Thoracic aorta (tissue), 2 donors: ENCODE measurements at places on chromosomes 6 and 20.

DNA sequence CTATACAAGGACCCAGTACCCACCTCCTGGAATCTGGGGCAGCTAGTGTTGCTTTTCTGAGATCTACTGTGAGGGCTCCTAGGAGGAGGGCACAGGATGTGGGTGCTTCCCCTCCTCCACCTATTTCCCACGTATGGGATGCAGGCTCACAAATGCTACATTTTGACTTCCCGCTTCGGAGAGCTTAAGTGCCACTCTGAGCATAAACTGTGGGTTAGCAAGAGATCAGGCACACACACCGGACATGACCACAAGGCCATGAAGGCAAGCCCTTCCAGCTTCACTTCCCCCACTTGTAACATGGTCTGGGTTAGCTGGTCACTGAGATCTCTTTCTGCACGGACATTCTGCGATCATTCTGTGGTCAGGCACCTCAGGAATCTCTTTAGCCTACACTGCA is 15.7 kb upstream of the TGM3 start:
- no peak for DNase-seq

DNA sequence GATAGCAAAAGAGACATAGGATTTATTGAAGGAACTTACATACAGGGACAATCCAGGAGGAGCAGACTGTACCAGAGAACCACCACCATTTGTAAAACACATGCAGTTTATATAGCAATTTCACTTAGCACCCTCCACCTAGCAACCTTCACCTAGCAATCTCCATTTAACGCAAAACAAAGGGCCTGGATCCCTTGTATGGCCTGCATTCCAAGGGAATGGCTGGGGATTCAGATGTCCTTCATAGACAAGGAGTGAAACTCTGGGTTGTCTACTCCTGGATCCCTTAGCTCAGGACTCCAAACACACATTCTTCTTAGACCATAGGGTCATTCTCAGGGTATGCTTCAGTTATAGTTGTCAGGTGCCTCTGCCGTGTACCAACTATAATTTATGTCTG is 1324.9 kb downstream of the HACE1 start:
- DNase-seq = no peak

DNA sequence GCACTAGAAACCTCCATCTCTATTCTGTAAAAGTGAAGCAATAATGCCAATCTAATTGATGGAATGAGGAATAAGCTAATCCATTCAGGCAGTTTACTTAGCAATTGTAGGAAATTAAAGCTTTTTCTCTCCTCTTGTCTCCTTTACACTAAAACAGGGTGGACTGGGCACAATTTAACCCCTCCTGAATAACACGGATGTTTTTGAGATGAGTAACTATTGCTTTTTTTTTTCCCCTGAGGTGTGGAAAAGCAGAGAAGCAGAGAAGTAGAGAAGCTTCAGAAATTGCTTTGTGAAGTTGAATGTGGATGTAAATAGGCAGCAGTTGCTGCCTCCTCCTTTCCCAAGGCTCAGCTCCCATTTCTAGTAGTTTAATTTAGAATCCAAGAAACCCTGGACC is 40.0 kb upstream of the GCNT2 start:
- no peak for DNase-seq

DNA sequence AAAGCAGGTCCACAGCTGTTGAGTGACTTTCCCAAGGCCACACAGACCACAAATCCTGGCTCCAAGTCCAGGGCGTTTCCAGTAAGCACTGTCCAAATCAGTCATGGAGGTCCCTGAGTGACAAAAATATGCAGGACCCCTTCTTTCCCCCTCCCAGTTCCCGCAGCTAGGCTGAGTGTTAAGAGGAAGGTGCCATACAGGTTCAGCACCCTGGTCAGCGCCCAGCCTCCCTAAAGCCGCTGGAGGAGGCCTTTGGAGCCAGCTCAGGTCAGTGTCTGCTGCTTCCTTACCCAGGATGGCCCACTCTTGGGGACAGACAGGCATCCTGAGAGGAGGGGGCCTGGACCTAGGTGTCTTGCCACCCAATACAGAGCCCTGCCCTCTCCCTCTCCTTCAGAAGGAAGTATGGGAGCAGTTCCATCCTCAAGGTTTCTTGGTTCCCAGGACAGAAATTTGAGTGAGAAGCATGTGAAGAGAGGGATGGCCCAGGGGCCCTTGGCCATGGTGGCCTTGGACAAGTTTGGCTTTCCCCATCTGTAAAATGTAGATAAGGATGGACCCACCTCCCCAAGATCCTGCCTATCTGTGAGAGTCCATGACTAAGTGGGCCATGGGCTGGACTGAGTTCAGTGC is 13.2 kb downstream of the TMEM74B start:
- DNase-seq = no peak

- no peak for DNase-seq
These were observed 293.5 kb downstream of the CDKAL1 start for GRCh38 chr6:20827798-20828197.

DNA sequence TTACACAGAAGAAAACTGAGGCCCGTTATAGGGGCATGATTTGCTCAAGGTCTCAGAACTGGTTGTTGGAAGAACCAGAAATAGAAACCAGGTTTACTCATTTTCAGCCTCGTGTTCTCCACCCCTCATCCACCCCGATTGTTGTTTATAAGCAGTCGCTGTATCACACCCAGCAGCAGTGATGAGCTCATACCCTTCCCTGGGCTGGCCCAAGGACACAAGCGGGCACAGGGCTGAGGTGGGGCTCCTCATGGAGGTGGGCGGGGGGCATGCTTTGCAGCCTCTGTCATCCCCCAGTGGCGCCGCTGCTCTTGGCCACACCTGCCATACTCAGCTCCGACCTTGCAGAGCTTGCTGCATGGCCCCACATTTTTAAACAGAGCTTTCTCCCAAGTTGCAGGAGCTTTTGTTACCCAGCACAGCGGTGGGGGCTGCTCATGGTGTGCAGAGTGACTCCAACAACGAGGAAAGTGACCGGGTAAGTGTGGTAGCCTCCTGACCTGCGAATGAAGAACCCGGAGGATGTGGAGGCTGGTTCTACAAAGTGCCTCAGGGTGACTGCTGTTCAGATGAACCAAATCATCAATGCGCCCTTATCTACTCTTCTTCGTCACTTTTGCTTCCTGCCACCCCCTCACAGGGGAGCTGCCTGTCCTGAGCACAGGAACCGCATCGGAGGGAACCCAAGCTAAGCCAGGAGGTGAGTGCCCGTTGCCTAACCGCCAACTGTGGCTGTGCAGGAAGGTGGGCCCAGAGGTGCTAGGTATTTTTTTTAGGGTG is 43.6 kb upstream of the NKX2-2 start:
- DNase-seq = no peak

DNA sequence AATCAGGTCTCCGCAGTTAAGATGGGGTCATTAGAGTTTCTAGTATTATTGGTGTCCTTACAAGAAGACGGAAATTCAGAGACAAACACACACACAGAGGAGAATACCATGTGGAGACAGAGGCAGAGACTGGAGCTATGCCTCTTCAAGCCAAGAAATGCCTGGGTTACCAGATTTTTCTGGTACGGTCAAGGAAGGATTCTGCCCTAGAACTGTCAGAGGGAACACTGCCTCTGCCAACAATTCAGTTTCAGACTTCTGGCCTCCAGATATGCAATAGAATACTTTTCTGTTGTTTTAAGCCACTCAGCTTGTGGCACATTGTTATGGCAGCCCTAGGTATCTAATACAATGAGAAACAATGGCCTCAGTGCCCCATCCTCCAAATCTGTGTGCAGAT is 18.9 kb downstream of the TRMT6 start:
- no peak for DNase-seq

- no peak for DNase-seq
These were observed 384.3 kb downstream of the CD83 start for GRCh38 chr6:14501914-14502313.

- DNase-seq = no peak
These were observed 17.9 kb upstream of the CHMP4B start for GRCh38 chr20:33793011-33793931.

DNA sequence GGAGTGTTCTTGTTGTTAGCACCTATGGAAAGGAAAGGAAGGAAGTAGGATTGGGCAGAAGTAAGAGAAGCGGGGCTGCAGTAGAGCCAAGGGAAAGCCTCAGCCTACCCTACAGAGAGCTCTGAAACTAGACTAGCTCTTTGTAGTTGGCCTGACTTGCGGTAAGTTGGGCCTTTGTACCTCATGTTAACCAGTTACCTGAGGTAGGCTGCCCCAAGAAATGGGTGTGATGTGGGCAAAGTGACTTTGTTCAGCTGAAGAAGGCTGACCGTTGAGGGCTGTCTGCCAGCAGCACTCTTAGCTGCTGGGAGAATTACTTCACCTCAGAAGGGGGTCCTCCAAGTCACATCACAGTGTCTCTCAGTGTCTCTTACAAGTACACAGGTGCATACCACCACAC is 54.9 kb upstream of the FAM184A start:
- DNase-seq = no peak

DNA sequence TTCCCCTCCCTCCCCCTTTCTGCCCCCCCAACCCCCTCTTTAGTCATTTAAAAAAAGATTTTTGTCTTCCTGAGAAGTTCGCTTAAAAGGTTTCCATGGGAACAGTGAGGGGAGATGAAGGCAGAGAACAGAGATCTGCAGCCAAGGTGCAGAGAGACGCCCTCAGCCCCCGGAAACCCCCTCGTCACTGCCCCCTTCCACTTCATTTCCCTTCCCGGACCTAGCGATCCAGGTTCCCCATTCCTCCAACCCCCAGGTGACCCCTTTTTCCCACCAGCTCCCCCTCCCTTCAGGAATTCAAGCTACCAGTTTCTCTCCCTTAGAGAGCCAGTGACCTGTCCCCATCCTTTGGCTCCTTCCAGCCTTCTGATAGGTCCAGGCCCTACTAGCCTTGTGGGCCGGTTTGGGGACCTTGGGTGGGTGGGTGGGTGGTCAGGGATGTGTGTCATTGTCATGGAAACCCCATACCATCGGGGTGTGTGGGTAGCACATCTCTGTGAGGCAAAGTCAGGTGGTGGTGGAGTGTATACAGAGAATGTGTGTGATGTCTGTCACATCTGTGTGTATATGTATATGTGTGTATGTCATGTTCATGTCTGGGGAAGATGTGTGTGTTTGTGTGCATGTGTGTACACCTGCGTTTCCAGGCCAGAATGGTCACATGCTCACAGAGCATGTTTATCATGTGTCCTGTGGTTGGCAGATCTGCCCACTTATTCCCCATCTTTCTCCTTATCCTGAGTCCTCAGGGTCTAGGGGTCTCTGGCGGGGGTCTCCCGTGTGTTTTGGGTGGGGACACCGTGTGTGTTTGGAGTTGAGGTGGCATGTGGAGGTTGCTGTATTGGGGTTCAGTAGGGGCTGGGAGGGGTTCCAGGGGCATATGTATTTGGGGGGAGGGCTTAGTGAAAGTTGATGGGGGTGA is 7.0 kb downstream of the SYNGAP1 start:
- no peak for DNase-seq

DNA sequence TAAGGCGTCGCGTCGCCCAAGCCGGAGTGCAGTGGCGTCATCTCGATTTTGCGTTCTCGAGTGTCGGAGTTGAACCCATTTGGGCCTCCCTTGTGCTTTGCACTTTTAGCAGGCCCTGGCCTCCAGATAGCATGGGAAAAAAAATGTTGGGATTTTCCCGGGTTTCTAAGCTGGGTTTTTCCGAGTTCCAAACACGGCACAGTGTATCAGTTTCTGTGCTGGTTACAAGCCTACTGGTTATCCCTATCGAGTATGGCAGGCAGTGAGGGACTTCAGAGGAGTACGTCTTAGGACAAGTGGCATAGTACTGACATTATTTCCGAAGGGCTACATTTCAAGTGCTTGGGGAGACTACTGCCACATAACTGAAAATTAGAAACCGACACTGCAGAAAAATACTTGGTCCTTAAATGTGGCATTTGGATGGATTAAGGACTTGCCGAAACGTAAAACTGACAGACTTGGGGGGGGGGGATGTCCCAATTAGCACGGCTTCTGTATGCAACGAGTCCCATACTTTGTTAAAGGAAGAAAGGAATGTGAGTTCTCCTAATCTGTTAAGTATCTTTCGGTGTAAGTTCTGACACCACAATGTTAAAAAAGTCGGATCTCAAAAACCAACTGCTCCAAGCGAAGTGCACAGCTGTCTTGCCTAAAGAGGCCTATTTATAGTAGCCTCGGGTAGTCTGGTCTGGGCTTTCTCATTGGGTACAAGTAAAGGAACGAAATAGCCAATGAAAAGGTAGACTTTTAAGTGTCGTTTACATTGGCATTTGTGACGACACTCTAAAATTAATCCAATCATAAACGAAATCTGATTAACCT is 70.2 kb downstream of the HFE start:
- DNase-seq = no peak

DNA sequence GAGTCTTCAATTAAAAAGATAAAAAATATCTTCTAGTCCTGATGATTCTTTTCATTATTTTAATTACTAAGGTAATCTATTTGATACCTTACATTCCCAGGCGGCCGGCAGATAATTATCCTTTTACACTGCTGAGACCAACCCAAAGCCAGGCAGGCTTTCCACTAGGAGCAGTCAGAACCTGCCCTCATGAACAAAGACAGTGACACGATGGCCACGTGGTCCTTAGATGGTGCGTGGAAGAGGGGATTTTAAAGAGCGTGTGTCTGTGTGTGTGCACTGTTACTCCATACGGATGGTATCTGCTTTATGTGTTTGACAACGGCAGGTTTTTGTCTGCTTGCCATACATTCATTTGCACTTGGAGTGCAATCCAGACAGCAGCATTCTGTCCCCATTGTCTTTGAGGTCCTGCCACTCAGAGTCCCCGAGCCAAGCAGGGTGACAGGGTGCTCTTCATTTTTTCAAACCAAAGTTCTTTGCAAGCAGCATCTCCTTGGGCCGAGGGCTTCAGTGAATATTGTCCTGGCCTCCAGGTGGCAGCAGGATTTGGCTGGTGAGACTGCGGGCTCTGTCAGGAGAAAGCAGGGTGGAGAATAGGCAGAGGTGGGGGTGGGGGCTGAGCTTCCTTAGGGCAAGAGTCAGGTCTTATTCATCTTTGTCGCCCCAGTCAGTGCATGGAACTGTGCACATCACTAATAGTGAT is 260.5 kb downstream of the NRN1 start:
- DNase-seq = no peak

- DNase-seq = no peak
These were observed 132.2 kb upstream of the CST7 start for GRCh38 chr20:24816907-24817306.

DNA sequence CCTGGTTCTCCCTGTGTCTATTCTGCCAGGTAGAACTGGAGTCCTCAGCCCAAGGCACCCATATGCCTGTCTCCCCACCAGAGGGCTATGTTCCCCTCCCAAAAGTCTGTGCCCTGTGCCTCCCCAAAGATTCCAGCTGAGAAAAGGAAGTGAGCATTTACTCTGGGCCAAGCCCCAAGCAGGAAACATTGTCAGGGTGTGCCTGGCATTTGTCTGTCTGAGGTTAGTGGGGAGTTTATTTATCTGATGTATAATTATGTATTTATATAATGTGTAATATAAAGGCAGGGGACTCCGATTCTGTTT is 5.6 kb downstream of the GDF5 start:
- DNase-seq = no peak
